ENCODE measurements at places on chromosomes 13 and 19.

GRCh38 chr19:18469069-18469846 is 31.3 kb upstream of the ISYNA1 start:
- DNase-seq, result peak; percentile 21

- no peak for DNase-seq
These were observed 17.5 kb downstream of the MISP start for GRCh38 chr19:768424-768823.

GRCh38 chr13:24651718-24652345 is 28.4 kb upstream of the ATP12A start:
- no peak for DNase-seq

GRCh38 chr13:73336773-73337172 is 278.0 kb downstream of the KLF5 start:
- DNase-seq, result no peak

GRCh38 chr19:46279177-46279576 is 17.7 kb upstream of the HIF3A start:
- DNase-seq, result no peak

- no peak for DNase-seq
These were observed 15.9 kb upstream of the ZNF681 start for GRCh38 chr19:23774524-23774971.

GRCh38 chr13:27133889-27134288 is 37.7 kb downstream of the USP12 start:
- no peak for DNase-seq

DNA sequence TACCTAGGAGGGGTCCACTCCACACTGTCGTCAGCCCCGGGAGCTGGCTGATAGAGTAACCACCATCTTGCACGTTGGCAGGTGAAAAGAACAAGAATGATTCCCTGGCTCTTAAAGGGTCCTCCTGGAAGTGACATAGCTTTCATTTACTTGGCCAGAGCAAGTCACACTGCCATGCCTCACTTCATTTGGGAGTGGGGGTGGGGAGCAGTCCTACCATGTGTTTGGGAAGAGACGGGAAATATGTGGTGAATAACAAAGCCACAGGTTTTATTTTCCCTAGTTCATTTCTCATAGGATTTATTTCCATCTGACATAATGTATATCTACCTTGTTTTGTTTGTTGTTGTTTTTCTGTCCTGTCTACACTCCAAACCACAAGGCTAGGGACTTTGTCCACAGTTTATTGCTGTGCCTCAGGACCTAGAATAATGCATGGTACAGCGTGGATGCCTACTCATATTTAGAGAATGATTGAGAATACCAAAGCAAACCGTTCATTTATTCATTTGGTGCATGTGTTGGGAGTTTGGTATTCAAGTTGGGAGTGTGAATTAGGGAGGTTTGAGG is 26.8 kb downstream of the UBAC2 start:
- DNase-seq, result no peak

DNA sequence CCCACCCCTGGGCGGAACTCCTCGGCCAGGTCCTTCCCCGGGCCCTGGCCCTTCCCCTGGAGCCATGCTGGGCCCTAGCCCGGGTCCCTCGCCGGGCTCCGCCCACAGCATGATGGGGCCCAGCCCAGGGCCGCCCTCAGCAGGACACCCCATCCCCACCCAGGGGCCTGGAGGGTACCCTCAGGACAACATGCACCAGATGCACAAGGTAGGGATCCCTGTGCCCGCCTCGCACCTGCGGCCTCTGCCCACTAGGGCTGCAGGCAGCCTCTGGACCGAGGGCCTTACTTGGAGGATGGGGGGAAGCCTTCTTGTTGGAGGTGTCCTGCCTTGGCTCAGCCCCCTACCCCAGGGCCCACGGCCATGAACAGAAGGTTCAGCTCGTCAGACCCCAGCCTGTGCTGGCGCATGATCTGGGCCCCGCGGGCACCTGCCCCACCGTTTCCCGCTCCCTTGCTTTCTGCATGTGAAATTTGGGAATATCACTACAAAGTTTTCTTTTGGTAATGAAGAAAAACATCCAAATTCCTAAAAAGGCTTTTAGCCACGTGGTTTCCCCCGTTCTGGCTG is 23.4 kb downstream of the SMARCA4 start:
- DNase-seq, result no peak

- DNase-seq, result no peak
These were observed 553.7 kb upstream of the PRR20A start for GRCh38 chr13:56586976-56587375.

DNA sequence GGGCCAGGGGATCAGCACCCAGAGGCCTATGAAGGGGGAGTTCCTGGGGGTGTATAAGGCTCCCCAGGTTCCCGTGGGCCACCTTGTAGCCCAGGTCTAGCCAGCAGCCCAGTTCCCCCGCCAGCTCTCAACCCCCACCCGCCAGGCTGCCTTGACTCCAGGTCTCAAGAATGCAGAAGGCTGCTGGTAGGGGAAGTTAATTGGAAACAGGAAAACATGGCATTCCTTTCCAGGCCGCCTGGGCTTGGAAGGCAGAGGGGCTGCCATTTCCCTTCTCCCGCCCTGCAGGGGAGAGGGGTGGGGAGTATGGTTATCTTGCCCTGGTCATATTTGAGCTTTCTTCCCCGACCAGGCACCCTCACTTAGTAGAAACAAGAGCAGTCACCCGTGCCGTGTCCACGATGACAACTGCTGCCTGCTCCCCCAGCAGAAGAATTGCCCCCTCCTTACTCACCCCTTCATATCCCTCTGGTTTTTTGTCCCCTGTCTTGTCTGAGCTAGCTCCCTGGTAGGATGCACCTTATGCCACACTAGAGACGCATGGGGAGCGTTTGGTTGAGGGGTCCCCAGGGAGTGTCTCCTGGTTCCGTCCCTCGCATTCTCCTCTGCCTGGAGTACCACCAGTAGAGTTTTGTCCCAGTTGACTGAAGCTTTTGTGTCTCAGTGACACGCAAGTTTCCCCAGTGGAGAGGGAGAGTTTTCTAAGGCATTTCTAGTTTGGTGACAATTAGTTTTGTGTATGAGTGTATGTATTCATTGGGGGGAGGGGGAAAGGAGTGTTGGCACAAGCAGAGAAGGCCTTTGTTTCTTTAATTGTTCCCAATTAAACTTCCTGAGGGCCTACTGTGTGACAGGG is 4.5 kb downstream of the BICRA start:
- no peak for DNase-seq

DNA sequence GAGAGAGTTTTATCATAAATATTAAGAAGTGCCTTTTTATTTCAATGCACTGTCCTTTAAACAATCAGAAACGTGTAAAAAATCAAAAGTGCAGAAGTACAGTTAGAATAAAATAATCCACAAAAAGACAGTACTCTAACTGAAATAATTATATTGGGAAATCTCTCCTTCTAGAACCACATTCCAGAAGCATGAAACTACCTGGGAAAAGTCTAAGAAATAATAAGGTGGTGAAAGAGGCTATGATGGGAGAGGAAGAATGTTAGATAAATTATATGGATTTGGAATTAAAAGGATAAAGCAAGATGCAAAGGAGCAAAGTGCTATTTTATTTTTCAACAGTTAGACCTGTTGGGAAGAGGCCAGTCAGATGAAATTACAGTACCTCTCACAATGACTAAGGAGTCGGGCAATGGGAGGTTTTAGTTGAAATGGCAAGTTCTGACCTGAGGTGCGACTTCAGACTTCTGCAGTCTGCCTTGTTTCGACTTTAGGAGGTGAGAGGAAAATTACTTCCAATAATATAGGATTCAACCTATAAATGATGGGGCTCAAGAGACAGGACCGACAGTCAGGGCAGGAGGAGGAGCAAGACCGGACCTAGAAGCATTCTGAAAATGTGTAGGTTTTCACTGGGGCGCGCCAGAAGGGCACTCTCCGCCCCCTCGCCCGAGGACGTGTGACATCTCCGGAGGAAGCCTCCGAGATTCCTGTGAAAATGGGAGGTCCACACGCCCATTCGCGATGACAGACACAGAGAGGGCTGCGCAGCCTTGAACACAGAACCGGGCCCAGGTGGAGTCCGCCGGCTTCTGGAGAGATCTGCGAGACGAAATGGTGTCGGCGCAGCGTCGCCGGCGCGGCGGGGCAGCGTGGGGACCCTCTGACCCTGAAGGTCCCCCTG is 717 bp downstream of the SPRYD7 start:
- DNase-seq, result no peak

DNA sequence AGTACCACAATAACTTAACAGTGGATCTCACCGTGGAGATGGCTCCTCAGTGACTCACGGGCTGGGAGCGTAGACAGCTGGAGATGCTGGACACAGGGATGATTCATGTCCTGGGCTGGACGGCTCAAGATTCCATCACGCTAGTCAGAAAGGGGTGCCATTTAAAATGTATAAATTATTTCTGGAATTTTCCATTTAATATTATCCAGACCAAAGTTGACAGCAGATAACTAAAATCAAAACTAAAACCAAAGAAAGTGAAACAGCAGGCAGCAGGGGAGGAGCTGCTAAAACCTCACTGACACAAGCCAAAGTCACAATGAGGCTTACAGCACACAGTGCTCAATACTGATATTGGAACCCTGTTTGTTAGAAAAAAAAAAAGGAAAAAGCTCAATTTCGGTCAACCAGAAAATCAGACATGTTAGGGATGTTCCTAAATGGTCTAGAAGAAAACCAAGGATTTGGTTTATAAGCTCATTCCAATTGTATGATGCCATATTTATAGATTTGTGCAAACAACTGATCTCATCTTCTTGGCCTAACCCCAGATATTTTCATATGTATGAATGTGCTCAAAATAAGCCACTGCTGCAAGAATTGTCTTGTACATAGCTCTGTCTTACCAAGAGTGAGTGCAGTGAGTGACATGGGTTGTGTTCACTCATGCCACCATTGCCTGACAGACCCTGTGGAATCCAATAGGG is 111.8 kb downstream of the SACS start:
- DNase-seq, result no peak

DNA sequence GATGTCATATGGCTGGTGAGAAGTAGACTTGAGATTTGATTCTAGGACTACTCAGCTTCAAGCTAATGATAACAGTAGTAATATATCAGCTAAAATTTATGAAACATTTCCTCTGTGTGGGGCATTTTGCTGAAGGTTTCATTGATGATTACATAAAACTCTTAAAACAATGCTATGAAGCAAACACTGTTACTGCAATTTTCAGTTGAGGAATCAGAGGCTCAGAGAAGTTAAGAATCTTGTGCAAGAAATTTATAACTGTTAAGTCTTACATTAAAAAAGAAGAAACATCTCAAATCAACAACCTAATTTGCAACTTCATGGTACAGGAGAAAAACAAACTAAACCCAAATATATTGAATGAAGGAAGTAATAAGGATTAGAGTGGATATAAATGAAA is 10.3 kb downstream of the CEACAM8 start:
- DNase-seq, result no peak

DNA sequence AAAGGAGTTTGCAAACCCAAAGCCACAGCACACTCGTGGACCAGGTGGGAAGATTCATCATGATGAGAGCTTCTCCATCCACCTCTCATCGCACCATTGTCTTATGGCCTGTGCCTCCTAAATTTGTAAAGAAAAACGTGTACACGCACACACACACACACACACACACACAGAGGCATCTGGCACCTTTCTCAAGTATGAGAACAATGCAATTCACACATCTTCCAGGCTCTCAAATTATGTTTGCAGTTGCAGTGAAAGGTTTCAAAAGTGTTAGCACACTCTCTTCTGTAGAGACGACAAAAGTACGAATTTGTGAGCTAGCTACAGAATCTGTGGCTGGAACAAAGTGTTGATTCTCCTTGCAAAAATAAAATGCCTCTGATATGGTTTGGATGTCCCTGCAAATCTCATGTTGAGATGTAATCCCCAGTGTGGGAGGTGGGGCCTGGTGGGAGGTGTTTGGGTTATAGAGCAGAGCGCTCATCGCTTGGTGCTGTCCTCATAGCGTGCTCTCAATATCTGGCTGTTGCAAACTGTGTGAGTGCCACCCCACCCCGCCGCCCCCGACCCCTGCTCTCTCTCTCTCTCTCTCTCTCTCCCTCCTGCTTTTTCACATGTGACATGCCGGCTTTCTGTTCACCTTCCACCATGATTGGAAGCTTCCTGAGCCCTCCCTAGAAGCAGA is 21.8 kb upstream of the RAB20 start:
- no peak for DNase-seq

GRCh38 chr19:7512400-7512851 is 3.5 kb upstream of the ZNF358 start:
- no peak for DNase-seq

GRCh38 chr13:79679334-79679733 is 198.4 kb downstream of the NDFIP2 start:
- no peak for DNase-seq

- DNase-seq, result no peak
These were observed 63.6 kb upstream of the NFIC start for GRCh38 chr19:3302755-3303154.

- no peak for DNase-seq
These were observed 4.3 kb downstream of the RUVBL2 start for GRCh38 chr19:48997972-48998371.

GRCh38 chr13:57408312-57408711 is 223.2 kb upstream of the PCDH17 start:
- DNase-seq, result no peak

DNA sequence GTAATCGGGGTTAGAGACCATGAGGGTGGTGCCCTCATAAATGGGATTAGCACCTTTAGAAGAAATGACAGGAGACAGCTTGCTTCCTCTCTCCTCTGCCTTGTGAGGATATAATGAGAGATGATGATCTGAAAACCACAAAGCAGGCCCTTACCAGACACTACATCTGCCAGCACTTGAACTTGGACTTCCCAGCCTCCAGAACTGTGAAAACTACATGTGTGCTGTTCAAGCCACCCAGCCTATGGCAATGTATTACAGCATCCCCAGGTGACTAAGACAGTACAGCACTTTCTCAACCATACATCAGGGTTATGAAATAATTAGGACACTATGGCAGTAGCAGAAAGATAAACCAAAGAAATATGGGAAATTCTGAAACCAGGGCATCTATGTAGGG is 7.4 kb downstream of the ZNF564 start:
- DNase-seq, result no peak

- DNase-seq, result no peak
These were observed 62.4 kb upstream of the RAP2A start for GRCh38 chr13:97371486-97372109.

- no peak for DNase-seq
These were observed 6.5 kb upstream of the ZNF331 start for GRCh38 chr19:53531457-53531856.

GRCh38 chr19:42613666-42614065 is 18.9 kb upstream of the CEACAM8 start:
- no peak for DNase-seq

GRCh38 chr13:36059321-36059720 is 71.9 kb downstream of the DCLK1 start:
- DNase-seq, result no peak

GRCh38 chr19:29532956-29533355 is 7.2 kb downstream of the VSTM2B start:
- no peak for DNase-seq
